ENCODE measurements at places on chromosomes 5 and 9.

DNA sequence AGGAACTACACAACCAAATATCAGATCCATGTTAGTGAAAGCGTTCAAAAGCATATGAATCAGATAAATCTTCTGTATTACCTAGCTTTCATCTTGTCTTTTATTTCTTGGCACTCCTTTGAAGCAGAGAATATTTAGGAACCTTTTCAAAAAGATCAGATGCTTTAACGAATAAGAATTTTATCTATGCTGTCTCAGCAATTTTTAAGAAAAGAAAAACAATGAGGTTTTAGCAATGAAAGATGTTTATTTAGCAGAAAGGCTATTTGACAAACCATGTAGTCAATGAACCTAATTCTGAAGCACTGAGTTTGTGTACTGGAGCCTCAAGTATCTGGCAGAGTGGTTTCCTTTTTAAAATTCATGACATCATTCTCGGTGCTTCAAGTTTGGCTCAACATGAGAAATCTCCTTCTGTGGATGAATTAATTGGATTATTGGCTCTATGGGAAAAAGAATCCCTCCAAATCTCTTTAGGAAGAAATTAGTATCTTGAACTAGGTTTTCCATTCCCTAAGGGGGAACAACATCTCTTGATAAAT, 534.7 kb downstream of the CAAP1 start:
- DNase-seq = no peak

GRCh38 chr9:77602852-77603251, 45.3 kb downstream of the GNA14 start:
- DNase-seq = no peak

DNA sequence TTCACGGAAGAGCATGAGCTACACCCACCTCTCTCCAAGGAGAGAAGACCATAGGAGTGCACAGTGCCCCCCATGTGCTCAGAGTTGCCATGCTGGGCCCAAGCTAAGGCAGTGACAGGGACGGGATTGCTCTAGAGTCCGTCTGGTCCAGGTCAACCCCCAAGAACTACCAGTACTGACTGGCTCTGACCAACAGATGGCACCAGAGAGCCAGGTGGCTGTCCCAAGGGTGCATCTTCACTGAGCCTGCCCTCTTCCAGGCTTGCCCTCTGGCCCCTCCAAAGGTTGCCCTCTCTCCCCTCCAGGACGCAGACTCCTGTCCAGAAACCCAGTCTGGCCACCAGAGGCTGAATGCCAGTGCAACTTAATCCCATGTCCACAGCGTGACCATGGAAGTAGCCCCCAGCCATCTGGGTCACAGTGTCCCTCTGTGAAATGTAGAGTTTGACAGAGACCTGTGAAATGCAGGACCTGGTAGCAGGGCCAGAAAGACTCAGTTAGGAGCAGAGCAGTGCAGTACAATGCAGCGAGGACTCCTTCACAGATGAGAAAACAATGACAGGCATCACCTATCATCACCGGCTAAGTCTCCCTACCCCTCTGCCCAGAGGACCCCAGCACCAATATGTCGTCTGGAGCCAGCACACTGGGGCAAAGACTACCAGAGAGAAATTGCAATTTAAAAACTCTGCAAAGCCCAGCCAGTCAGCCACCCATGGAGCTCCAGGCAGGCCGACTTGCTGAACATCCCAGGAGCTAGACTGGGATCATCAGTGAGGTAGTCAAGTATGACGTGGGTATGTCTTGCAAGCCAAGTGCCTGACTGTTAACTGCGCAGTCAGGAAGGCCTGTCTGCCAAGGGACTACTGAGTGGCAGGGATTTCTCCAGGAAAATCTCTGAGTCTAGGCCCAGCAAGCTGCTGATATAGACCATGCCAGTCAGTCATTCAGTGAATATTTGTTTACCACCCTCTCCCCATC, 7.7 kb upstream of the SKP1 start:
- DNase-seq = peak; percentile 82

DNA sequence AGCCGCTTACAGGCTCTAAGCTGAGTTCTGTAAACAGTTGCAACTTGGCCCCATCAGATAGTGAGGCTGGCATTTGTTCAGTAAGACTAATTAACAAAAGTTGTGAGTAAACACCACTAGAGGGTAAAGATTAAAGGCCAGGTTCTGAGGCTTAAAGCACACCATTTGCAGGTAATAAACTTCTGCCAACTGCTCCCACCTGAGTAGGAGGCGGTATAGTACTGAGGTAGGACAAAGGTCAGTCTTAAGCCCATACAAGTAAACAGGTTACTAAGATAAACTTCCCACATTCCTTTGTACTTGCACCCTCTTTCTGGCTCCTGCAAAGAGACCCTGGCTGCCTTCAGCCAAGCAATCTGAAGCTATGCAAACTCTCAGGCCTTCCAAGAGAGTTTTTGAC, 419.6 kb downstream of the DNAH5 start:
- no peak for DNase-seq

DNA sequence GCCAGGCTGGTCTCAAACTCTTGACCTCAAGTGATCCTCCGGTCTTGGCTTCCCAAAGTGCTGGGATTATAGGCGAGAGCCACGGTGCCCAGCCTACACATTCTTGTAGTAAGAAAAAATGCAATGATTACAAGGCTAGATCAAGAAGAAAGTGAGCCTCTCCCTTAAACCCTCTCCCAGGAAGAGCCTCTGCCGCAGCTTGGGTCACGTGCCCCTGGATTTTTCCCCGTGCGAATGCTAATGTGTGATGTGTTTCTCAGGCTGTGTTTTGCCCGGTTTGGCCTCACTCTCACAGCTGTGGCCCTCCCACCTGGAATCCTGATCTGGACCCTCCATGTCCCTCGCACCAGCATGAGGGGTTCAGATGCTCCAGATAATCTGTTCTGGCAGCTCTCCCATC, 6.9 kb downstream of the PLPP7 start:
- DNase-seq = no peak

DNA sequence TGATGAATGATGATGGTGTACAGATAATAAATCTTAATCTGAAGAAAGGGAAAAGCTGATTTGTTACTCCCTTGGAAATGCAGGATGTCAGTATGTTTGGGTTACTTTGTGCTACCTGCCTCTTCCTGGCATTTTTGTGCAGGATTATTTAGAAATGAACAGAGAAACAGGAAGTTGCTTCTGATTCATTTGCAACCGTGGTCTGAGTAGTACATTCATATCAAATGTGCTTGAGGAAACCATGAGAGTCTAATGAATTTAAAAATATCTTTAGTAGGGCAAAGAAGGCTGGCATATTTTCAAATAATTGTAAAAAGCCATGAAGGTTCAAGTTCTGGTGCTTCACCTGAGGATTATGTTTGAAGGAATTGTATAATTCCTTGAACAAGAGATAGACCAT, 391.6 kb downstream of the TMEM161B start:
- no peak for DNase-seq

- DNase-seq = no peak
These were observed 35.6 kb downstream of the GPR21 start for GRCh38 chr9:123069010-123069481.

GRCh38 chr5:65103756-65104440, 335.2 kb downstream of the CWC27 start:
- peak; percentile 38 for DNase-seq

DNA sequence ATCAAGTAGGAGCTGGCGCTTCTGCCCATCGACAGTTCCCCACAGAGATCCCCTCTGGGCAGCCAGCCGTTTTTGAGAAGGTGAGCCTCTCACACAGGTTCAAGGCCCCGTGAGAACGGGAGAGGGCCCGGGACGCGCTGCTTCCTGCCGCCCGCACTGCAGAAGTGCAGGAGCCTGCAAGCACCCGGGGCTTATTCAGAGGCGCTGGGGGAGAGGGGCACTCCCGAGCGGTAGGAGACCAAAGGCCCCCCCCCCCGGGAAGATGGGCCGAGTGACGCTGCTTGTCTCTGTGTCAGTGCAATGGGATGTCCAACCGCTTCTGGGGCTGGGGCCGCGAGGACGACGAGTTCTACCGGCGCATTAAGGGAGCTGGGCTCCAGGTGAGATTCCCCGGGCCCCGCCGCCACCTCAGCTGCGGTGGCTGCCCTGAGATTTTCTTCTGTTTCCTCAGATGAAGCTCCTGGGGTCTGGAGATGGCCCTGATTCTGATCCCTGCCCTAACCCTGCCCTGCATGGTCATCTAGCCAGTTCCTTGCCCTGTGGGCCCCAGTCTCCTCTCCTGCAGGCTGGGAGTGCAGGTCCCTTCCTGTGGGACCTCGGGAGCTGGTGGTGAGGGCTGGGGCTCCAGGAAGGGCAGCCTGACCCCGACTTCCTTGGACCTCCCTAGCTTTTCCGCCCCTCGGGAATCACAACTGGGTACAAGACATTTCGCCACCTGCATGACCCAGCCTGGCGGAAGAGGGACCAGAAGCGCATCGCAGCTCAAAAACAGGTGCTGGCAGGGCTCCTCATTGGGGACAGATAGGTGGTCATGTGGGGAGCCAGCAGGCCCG, 8.5 kb downstream of the B4GALT7 start:
- DNase-seq = no peak

DNA sequence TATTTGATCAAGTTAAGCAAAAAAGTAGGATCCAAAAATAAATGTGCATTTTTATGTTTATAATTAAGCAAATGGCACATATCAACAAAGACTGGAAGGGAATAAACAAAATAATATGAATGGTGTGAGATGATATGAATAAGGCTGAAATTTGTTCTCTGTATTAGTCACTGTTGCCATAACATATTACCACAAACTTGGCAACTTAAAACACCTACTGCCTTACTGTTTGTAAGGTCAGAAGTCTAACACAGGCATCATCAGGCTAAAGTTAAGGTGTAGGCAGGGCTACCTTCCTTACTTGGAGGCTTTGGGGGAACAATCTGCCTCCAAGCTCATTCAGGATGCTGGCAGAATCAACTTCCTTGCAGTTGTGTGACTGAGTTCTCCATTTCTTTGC, 19.3 kb downstream of the PGGT1B start:
- DNase-seq = no peak

- DNase-seq = no peak
These were observed 171.2 kb downstream of the CCDC171 start for GRCh38 chr9:15724016-15724415.

DNA sequence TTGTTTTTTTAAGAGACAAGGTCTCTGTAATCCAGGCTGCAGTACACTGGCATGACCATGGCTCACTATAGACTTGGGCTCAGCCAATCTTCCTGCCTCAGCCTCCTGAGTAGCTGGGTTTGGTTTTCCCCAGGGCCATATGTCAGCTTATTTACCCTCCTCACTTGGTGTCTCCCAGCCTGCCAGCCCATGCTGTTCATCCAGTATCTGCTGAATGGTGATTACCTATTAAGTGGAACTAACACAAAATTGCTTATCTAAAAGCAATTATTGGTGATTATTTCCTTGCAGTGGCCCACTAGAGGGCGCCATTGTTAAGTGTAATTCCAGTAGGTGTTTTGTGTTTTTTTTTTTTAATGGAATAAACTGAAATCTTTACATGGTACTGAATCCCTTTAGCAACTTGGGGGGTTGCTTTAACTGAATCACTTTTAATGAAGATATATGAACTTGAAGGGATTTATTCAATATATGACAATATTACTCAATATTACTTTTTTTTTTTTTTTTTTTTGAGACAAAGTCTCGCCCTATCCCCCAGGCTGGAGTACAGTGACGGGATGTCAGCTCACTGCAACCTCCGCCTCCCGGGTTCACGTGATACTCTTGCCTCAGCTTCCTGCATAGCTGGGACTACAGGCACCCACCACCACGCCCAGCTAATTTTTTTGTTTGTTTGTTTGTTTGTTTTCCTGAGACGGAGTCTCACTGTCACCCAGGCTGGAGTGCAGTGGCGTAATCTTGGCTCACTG, 13.8 kb downstream of the EXOSC2 start:
- peak; percentile 68 for DNase-seq

GRCh38 chr5:154947778-154948177, 6.9 kb downstream of the MRPL22 start:
- no peak for DNase-seq

DNA sequence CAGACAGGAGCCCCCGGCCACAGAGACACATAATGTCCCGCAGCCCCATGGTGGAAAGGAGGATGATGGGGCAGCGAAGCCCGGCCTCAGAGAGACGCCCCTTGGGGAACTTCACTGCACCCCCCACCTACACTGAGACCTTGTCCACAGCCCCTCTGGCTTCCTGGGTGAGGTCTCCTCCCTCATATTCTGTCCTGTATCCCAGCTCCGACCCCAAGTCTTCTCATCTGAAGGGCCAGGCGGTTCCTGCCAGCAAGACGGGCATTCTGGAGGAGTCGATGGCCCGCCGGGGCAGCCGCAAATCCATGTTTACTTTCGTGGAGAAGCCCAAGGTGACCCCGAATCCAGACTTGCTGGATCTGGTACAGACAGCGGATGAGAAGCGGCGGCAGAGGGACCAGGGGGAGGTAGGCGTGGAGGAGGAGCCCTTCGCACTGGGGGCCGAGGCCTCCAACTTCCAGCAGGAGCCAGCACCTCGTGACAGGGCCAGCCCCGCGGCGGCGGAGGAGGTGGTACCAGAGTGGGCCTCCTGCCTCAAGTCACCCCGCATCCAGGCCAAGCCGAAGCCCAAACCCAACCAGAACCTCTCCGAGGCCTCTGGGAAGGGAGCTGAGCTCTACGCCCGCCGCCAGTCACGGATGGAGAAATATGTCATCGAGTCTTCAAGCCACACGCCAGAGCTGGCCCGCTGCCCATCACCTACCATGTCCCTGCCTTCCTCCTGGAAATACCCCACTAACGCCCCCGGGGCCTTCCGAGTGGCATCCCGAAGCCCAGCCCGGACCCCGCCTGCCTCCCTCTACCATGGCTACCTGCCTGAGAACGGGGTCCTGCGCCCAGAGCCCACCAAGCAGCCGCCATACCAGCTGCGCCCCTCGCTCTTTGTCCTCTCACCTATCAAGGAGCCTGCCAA, 8.9 kb downstream of the SYNPO start:
- DNase-seq = no peak

- no peak for DNase-seq
These were observed 67.0 kb upstream of the SIMC1 start for GRCh38 chr5:176171171-176171760.

- no peak for DNase-seq
These were observed 25.2 kb upstream of the PTGER4 start for GRCh38 chr5:40654377-40654991.

GRCh38 chr9:70613024-70613768, 198.7 kb upstream of the KLF9 start:
- no peak for DNase-seq

DNA sequence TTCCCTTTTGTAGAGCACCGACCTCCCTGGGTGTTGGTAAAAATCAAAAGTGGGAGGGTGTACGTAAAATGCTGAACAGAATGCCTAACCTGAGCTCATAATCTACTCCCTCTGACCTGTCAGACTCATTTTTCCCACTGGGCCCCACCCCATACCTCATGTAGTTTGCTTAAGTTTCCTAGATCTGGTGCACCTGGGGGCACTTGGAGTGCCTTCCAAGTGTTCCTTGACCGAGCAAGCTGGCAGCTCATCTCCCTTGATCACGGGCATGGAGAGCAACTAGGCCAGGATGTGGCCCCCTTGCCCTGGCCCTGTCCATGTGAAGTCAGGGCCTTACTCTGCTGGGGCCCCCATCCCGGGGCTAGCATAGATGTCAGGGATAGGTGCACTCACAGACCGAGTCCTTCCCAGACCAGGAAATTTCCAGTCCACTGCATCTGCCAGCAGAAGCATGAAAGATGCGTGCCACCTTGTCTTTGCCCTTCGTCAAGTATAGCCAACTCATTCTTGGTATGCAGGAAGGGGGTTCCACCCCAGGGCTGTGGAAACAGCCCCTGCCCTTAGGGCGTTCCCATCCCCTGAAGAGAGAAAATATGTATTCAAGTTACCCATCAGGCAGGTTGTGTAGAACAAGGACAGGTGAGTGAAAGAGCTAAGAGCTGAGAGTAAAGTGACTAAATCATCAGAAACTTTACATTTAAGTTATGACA, 41.9 kb downstream of the SLC22A5 start:
- DNase-seq = no peak

GRCh38 chr5:94693043-94693822, 74.8 kb downstream of the SLF1 start:
- no peak for DNase-seq
